PC-3 (cell line): ENCODE measurements at places on chromosomes 3 and 15. TPM values are rescaled to one million over a fixed set of nuclear protein-coding genes. Genes with fewer than 3 reads are reported as not detected.

DNA sequence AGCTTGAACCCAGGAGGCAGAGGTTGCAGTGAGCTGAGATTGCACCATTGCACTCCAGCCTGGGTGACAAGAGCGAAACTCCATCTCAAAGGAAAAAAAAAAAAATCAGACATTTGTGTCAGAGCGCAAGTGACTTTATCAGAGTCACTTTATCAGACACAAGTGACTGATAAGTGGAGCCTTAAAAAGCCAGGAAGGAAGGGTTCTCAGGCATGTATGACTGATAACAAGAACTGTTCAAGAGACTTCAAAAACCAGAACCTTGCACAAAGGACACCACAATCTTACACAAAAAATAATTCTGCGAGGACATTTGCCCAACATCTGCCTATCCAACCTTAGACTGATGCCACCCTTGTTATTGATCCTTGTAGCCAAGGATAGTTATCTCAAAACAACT lies 13.3 kb upstream of the CFAP44 start:
- no peak for DNase-seq

DNA sequence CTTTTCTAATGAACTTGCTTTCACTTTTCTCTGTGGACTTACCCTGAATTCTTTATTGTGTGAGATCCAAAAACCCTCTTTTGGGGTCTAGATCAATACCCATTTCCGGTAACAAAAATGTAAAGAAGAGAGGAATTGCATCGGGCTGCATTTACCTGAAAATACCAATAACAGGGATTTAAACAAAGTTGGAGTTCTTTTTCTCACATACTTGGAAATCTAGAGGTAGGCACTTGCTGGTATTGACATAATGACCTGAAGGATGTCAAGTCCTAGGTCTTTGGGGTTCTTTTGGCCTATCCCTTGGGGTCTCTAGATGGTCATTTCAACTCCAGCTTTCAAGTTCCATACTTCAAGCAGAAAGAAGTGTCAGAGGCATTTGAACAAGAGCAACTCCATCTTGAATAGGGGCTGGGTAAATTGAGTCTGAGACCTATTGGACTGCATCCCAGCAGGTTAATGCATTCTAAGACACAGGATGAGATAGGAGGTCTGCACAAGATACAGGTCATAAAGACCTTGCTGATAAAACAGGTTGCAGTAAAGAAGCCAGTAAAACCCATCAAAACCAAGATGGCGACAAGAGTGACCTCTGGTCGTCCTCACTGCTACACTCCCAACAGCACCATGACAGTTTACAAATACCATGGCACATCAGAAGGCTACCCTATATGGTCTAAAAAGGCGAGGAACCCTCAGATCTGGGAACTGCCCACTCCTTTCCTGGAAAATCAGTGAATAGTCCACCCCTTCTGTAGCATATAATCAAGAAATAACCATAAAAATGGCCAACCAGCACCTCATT lies 50.8 kb upstream of the ZNF280D start:
- DNase-seq, result no peak

TRIM42 gene
- not detected in 2 replicates for total RNA-seq

GRCh38 chr3:61847784-61848462 lies 286.6 kb downstream of the PTPRG start:
- no peak for DNase-seq
